ENCODE measurements at places on chromosomes 11 and 22.

DNA sequence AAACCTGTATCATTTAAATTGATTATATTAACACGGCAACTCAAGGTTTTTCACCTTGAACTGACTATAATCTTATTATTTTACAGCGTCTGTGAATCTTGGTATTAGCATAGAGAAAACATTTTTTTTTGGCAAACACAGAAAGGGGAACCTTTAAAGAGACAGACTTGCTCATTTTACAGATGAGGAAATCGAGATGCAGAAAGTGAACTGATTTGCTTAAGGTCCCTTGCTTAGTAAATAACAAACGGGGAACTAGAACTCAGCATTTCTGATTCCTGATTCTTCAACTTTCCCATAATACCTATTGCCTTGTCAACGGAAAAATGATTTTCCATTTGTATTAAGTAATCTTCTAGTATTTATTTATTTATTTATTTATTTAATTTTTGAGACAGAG is 33.2 kb upstream of the CECR2 start:
- no peak for DNase-seq

DNA sequence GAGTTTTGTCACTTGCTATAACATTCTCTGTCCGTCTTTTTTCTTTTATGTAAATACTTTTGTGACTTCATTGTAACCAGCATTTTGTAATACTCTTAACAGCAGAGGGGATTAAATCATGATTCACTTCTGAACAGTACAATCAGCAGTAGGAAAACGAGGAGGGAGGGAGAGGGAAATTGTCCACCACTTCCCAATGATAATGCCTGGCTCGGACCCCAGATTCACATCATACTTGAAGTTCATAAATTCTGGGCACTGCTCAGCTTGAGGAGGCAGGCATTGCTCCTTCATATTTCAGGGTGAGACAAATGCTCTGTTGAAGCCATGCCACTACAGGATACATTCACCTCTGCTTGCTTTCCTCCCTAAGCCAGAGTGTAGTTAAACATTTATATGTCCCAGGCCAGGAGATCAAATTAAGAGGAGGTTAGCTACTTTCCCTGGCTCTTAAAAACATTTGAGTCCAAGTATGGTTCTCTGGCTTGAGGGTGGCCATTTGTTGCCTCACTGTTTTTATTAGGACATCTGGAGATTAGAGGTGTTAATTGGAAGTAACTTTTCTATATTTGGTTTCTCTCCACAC is 129.0 kb upstream of the LDLRAD3 start:
- DNase-seq: no peak

GRCh38 chr11:87866951-87867350 is 308.3 kb downstream of the RAB38 start:
- DNase-seq: no peak

DNA sequence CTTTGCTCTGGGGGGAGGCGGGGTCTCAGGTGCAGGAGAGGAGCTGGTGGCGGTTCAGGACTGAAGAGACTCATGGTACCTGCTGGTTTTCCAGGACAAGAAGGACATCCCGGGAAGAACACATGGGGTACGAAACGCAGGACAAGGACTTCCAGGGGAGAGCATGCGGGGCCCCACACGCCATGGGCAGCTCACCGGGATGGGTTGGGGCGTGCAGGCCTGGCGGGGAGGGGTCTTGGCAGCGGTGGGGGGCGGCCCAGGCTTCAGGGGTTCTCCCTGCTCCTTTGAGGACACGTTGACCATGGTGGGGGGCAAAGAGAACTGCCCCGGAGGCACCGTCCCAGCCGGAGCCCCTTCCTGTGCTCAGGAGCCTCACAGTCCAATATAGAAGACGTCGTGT is 673.2 kb downstream of the BRD1 start:
- no peak for DNase-seq

DNA sequence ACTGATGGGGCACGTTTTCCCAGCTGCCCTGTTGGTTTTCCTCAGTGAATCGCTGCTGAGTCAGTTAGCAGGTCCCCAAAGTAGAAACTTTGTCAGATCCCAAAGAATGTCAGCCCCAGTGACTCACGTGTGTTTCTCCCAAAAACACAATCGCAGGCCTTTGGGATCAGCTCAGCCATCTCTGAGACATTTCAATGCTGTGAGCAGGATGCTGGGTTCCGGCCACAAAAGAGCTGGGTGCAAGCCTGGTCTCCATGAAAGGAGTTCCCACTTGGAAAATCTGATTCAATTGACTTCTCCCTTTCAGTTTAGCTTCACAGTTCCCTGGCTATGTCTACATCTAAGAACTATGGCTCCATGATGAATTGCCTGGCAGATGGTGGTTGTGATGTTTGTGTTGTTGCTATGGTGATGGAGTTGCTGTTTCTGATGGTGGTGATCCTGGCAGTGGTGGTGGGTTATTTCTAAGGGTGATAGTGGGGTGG is 28.0 kb downstream of the MYEOV start:
- no peak for DNase-seq

DNA sequence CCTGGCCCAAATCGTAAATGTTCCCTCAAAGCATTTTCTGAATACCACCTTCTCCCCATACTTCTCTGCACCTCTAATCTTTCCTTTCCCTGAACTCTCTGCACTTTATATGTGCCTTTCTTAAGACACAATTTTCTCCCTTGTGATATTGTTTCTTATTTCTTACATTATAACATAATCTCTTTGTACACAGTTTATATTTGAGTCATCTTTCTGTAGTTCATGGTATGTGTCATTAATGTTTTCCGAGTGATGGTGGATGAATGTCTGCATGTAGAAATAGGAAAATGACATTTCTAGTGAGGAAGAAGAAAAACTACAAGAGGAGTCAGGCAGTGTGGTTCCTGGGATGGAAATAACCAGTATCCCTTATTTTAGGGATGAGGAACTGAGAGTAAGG is 5.5 kb downstream of the ACRV1 start:
- no peak for DNase-seq

DNA sequence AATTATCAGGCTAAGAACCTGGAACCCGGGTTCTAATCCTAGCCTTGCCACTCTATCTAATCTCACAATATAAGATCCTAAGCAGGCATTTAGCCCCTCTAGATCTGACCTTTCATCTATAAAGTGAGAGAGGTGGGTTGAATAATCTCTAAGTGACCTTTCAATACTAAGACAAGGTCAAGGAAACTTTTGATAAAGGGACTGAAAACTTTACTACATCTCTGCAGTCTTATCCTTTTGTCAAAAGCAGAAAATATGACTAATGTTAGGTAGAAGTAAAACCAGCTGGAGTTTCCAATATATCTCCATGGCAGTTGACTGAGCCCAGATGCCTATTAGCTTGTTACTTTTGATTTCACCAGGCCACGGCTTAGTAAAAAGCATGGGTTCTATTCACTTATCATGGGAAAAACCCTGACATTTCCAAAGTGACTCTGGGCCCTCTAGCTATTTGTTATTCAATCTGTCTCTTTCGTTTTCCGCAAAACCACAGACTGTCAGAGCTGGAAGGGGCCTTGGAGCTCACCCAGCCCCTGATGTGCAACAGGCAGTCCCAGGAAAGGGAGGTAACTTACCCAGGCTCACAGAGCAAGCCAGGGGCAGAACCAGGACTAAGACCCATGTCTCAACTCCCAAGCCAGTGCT is 75.8 kb downstream of the RAB30 start:
- no peak for DNase-seq

- DNase-seq: no peak
These were observed 22.1 kb upstream of the SYT7 start for GRCh38 chr11:61602775-61603569.

DNA sequence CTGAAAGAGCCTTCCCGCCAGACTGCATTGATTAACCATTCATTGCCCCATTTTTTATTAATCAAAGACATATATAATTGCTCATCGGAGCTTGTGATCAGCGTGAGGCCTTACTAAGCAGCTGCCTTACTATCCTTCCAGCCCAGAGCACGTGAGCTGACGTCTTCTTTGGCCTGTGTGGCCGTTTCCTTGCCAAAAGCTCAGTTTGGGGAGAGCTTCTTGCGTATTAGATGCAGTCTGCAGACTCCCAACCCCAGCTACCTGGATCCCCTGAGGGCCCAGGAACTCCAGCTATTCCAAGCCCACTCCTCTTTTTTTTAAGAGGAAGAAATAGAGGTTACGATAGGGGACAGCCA is 784 bp upstream of the SLC43A3 start:
- DNase-seq: no peak

DNA sequence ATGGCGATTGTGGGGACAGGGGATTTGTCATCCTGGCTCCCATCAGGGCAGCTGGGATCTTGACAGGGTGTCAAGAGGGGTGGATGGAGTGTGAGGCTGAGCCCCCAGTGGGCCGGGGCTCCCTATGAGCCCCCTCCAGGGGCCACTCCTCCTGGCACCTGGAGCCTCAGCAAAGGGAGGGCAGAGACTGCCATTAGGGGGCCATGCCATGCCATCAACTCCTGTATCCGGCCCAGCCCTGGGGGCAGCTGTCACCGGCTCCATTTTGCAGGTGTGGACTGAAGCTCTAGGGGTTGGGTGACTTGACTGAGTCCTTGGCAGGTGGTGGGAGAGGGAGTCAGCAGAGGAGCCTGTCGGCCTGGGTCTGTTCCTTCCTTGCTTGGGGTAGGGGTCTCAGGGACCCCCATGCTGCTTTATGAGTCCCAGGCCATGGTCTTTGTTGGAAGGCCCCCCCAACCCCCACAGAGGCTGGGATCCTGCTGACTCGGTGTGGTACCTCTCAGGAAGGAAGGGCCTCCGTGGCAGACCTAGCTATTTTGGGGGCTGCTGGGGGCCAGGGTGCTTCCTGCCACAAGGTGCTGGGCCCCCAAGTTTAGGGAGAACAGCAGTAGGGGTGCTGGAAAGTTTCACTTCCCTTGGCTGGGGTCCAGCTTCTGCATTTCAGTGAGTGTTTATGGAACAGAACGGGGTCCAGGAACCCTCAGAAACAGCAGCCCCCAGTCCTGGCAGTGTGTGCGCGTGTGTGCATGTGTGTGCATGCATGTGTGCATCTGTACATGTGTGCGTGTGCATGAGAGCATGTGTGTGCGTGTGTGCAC is 1.5 kb downstream of the ACY3 start:
- no peak for DNase-seq

- no peak for DNase-seq
These were observed 513.0 kb downstream of the RAB38 start for GRCh38 chr11:87662287-87662686.

- no peak for DNase-seq
These were observed 929.9 kb downstream of the NTM start for GRCh38 chr11:132300283-132300682.

DNA sequence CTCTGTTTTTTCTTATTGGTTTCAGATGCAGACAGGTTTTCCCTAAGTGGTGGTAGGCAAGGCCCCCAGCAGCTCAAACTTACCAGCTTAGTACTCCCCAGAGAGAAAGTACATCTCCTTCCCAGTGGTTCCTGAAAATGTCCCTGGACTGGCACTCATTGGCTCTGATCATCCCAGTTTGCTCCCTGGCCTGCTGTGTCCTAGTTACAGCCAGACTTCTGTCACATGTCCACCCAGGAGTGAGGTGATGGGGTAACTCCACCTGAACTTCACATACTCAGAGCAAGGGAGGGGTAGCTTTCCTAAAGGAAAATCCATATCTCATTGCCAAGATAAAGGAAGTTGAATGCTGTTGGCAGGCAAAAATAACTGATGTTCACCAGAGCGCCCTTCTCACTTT is 237.0 kb upstream of the MPPED2 start:
- DNase-seq: no peak

DNA sequence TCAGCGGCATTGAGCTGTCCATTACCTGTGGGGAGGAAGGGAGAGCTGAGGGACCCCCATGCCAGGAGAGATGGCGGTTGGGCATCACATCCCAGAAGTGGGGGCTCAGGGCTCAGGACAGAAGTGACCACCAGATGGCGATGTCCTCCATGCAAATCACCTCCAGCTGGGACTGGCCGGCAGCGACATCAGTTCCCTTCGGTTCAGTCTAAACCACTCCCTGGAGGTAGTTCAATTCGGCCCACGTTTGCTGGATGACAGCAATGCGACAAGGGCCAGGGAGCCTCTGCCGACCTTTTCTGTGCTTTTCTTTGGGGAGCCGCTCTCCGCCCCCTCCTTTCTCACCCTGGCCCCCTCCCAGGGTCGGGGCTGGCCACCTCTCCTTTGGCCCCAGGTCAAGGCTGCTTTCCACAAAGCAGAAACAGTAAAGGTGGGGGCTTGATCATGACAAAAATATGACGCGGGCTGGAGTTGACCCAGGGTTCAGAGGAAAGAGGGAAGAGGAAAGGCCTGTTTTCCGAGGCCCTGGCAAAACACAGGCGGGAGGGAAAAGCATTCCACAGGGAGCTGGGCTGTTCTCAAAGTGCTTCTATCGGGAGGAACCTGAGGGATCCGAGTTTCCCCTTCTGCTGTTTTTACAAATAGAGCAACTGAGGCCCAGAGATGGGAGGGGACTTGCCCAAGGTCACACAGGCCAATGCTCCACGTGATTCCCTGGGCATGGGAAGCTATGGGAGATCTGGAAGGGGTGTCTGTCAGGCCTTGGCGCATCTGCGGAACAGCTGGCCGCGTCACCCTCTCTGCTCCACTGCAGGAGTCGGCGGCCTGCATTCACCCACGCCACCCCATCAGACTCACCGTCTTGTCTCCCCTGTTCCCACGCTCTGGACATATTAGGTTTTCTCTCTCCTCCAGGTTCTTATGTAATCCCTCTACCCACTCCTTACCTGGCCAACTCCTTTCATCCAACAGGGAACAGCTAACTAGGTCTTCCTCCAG is 54.7 kb downstream of the FBXO7 start:
- DNase-seq: peak; percentile 45

DNA sequence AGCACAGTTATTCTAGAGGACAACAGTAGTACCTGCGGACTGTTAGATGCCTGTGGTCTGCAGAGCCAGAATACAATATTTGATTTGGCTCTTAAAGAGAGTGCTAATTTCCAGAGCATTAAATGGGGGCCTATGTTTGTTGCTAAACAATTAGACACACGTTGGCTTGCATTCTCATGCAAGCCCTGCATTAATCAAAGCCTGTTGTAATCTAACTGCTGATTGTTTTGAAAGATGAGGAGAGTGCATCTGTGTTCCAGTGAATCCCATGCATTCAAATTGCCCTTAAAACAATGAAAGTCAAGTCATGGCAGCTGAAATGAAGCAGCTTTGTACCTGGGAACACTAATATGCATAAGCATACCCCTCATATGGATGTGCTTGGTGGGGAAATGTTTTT is 419.4 kb downstream of the DYNC2H1 start:
- DNase-seq: no peak

- DNase-seq: no peak
These were observed 84.2 kb downstream of the FBXO7 start for GRCh38 chr22:32558681-32559355.

DNA sequence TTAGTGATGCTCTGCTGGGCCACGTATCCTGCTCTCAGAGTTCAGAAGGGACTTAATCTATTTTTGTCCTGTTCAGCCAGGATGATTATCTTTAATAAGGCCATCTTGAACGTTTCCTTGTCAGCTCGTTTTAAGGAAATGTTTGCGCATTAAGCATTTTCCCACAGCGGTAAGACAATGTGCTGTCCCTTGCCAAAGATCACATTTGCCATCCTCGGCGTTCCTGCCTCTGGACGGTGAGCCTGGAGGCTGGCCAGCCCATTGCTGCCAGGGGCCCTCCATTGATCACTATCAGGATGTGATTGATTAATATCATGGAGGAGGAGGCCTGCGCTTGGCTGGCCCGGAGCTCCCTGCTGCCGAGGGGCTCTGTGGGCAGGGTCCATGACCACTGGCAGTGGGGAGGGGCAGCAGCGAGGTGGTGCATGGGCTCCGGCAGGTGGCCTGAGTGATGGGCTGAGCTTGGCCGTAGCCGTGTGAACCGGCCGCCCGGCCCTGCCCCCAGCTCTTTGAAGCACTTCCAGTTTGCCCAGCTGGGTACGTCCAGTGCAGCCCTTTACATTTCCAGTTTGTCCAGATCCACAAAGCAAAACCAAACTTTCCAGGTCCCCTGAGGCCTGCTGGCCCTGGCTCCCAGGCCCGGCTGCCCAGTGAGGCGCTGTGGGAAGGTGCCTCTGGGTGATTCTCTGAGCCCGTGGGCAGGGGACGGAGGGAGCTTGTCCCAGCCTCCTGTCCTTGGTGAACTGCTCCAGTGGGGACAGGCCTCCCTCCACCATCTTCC is 49.5 kb upstream of the SMIM38 start:
- DNase-seq: no peak
